ENCODE measurements at places on chromosomes 3 and 15.

DNA sequence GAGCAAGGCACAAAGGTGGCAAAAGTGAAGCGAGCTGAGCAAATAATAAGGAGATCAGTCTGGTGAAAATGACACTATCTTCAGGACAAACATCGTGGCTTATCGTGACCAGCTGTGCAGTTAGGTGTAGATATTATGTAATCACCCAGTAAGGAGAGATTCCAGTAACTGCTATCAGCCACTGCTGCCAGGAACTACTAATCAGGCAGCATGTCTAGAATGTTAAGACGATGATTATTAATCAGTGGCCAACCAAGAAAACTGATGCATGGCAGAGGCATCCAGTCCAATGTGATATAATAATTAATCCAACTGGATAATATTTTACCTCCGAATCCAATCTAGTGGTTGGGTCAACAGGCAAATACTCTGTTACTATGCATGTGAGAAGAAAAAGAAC is 252.7 kb upstream of the ZPLD1 start:
- no peak for DNase-seq

DNA sequence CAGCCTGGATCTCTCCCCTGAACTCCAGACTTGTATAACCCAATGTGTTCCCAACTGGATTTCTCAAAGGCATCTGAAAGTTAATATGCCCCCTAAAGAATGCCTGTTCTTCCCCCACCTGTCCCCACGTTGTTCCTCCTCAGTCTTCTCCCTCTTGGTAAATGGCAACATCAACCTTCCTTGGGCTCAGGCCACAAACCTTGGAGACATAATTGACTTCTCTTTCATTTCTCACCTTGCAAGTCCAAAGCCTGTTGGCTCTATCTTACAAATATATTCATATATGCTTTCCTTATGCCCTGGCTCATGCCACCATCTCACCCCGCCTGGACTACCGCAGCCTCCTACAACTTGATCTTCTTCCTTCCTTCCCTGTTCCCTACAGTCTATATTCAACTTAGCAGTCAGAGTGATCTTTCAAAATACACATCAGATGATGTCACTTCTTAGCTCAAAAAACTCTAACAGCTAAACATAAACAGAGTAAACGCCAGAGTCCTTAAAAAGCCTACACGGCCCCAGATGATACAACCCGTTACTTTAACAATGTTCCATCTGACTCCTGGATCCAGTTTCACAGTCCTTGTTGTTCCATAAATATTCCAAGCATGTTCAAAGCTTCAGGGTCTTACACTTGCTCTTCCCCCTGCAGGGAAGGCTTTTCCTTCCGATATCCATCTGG is 66.2 kb downstream of the ETV5 start:
- DNase-seq: no peak

DNA sequence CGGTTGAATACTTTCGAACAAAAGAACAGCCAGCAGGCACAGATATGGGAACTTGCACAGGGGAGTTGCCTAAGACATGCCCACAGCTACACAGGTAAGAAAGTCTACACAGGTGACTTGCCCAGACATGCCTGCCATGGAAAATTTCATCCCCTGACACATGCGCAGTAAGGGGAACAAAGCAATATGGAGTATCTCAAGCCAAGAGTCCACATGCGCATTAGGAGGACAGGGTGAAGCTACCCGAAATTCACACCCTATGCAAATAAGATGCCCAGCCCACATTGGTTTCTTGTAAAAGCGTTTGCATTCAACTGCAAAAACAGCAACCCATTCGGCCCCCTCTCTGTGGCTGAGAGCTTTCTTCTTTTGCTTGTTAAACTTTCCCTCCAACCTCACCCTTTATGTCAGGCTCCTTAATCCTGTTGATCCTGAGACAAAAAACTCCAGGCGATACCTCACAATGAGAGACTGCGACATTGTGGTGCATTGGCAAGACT is 49.3 kb upstream of the TRPM1 start:
- no peak for DNase-seq

GRCh38 chr15:80660119-80660518 is 35.0 kb upstream of the ABHD17C start:
- no peak for DNase-seq

GRCh38 chr3:114272271-114272670 is 21.6 kb upstream of the TIGIT start:
- DNase-seq: no peak

DNA sequence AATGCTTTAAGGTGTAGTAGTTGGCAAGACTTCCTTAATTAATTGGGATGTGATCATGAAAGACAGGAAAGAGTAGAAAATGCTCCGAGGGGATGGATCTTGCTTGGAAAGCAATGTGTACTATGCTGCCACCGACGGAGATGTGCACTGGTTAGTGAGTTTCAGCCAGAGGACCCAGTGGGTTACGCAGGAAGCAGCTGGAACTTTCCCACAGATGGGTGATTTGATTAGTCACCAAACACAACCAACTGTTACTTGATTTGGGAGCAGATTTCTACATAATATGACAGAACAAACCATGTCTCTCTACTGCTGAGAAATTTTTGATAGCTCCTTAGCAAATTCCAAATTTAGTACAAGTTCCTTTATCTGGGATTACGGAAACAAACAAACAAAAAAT is 245.4 kb upstream of the MCTP2 start:
- DNase-seq: no peak

DNA sequence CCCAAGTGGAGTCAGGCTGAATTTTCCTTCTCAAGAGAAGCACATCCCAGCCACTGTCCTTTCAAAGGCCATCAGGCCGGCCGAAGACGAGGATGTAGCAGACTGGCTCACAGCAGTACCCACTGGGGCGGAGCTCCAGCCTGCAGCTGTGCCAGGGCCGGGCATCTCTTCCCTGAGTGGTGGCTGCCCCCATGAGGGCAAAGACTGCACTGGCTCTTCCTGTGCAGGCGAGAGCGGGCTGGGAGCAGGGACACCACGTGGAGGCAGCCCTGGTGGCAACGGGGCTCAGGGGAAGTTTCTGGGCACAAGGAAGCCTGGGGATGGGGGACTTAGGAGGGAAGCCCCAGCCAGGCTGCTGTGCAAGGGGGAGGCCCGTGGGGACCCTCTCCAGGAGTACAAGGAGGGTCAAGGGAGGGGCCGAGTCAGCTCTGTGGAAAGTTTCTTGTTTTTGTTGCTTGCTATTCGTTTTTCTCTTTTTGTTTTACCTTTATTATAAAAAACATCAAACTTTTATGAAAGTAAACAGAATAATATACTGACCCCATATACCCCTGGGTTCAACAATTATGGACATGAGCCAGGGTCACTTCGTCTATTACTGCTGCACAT is 66.1 kb downstream of the RPN1 start:
- DNase-seq: peak; percentile 21

DNA sequence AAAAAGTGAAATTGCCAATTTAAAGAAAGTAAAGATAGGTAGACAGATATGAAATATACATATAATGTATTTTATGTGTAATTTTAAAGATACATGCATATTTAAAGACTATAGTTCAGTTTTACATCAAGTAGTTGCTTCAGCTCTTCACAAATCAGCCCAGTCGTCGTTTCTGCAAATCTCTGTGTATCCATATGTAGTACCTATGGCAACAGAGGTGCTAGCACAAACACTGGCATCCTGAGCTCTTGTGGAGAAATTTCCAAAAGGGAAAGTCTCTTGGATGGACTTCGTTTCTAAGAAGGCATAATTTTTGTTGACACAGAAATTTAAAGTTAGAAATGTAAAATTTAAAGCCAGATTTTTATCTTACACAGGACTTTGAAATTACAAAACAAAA is 1284.7 kb downstream of the ROBO1 start:
- DNase-seq: no peak

GRCh38 chr15:75985971-75986370 is 26.3 kb downstream of the NRG4 start:
- no peak for DNase-seq

GRCh38 chr3:47319956-47320355 is 37.2 kb downstream of the KLHL18 start:
- DNase-seq: no peak

DNA sequence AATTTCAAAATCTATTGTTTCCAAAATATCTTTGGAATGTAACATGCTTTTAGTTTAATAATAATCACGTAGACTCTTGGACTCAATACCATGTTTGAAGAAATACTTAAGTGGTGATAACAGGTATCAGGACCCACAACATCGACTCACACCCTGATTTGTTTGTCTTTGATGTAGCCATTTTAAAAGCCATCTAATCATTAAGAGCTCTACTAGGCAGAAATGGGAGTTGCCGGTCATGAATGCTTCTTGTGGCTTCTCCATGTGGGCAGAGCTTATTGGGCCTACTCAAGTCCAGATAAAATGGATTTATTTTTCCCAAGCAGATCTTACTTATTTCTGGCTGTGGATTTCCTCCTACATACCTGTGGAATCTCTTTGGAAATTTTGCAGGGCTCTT is 261.6 kb upstream of the NR2F2 start:
- DNase-seq: no peak

- no peak for DNase-seq
Measured at GRCh38 chr15:80970658-80971057, 19.0 kb downstream of the MESD start.

GRCh38 chr3:117052395-117052794 is 342.8 kb downstream of the TUSC7 start:
- no peak for DNase-seq

- DNase-seq: no peak
Measured at GRCh38 chr15:52379395-52380106, 83.9 kb upstream of the MYO5C start.

GRCh38 chr3:26682406-26682805 is 59.8 kb downstream of the LRRC3B start:
- DNase-seq: no peak

GRCh38 chr3:76811418-76811817 is 228.5 kb upstream of the ROBO2 start:
- no peak for DNase-seq

- DNase-seq: no peak
Measured at GRCh38 chr3:177604181-177604580, 406.9 kb upstream of the TBL1XR1 start.

DNA sequence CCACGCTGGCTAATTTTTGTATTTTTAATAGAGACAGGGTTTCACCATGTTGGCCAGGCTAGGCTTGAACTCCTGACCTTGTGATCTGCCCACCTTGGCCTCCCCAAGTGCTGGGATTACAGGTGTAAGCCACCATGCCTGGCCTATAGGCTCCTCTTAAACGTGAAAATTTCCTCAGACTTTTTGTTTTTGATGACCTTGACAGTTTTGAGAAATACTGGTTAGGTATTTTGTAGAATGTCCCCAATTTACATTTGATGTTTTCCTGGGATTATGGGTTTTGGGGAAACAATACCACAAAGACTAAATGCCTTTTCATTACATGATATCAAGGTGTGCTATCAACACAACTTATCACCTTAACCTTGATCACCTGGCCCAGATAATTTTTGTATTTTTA is 20.7 kb downstream of the BCL2A1 start:
- no peak for DNase-seq

DNA sequence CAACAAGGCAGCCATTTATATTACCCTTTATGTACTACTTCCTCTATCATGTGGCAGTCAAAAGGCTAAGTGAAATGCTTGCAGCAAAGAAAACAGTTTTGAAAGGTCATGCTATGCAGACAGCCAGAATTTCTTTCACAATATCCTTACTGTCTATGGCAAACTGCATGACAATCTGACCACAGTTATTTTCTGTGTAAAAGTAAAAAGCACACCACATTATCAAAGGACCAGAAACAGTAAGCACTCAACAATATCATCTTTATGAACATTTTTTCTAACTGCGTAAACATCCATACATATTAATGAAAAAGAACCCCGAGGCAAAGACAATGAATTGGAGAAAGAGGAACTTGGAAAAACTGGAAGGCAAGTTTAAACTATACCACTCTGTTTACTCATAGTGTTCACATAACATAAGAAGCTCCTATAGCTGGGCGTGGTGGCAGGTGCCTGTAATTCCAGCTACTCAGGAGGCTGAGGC is 47.9 kb downstream of the PIK3CB start:
- DNase-seq: no peak

DNA sequence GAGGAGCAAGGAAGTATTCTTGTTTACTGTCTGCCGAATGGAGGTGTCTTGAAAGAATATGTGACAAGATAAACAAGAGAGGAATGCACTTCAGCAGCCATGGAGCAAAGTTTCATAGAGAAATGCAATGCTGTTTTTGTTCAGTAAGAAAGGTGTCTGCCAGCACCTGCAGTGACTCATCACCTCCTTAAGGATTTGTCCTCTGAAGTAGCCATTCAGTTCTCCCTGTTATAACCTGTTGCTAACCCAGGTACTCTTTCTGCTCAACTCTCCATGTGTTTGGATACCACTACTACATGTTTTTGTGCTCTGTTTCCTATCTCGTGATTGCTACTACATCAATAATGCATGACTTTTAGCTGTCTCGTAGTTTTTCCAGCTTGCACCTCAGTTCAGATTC is 328.9 kb downstream of the CHL1 start:
- no peak for DNase-seq

DNA sequence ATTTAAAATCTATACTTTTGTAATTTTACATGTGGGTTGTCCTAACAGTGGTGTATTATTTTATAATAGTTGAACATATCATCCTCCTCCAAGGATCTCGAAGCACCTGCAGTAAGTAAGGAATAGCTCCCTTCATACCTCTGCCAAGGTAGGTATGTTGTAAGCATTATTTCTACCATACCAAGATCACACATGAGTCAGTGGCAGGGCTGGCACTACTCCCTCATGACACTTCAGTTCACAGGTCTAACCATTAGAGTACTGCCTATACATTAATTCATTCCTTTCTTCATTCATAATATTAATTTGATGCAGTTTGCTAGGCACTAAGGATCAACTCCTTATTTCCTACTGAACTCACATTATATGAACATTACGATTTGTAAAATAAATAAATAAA is 11.9 kb upstream of the LEKR1 start:
- no peak for DNase-seq

GRCh38 chr3:120601554-120601953 is 5.4 kb downstream of the NDUFB4 start:
- DNase-seq: no peak

GRCh38 chr3:132256989-132257388 is 60.2 kb upstream of the ACP3 start:
- DNase-seq: no peak

GRCh38 chr3:169266351-169266750 is 397.2 kb downstream of the MECOM start:
- DNase-seq: no peak

DNA sequence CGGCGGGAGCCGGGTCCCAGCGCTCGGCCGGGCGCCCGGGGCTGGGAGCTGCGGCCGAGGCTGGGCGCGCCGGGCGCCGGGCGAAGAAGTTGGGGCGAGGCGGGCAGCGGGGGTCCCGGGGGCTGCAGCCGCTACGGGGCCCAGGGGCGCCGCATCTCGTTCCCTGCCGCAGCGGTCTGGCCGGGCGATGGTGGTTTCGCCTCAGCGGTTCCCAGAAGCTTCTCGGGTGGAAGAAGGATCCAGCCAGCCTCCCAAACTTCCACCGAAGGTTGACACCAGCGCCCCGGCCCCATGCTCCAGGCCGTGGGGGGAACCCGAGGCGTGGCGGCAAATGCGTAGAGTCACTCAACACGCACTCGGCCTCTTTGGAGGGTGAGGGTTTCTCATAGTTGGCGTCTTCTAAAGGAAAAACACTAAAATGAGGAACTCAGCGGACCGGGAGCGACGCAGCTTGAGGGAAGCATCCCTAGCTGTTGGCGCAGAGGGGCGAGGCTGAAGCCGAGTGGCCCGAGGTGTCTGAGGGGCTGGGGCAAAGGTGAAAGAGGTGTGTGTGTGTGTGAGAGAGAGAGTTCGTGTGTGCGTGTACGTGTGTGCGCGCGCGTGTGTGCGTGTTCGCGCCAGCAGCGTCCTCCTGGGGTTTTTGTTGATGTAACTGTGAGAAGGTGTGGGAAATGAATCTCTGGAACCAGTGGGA is 940 bp downstream of the BOC start:
- no peak for DNase-seq

Data from CD4-positive, alpha-beta T cell treated with Interleukin-10 for 1 hour (primary cell).